ENCODE measurements at places on chromosomes 6 and 20.

- DNase-seq: no peak
Observed at GRCh38 chr6:108587258-108588059, 26.7 kb downstream of the FOXO3 start.

DNA sequence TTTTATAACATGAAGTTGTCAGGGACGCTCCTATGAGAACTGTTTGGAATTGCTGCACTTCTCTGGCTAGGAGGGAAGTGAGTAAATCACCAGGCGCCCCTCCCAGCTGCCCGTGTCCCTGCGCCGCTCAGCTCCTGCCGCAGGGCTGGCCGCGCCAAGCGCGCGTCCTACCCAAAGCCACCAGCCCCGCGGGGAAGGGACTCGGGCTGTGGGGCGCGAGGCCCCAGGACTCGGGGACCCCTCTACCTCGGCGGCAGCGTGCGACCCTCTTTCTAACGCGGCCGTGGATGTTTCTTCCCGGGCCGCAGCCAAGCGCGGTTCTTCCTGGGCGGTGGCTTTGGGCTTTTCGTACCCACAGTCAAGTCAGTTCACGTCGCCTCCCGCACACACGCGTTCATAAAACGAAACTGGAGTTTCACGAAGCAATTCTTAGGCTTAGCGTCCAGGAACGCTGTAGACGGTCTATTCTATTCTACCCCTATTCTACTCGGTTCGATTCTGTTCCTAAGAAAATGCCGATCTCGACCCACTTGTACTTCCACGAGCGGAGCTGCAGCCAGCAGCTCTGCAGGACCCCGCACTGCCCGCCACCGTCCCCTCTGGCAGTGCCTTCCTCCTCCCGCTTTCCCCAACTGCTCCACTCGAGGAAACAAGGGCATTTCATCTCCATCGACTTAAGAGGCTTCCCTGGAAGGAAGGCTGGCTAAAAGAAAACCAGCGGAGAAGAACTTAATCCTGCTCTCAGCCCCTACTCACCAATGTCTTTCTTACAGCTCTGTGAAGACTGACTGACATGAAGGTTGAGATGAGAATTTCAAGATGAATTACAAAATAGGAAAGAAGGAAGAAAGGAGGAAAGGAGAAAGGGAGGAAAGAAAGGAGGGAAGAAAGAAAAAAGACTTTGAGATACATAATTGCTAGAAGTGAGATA is 15.4 kb downstream of the FOXC1 start:
- no peak for DNase-seq

GRCh38 chr6:422433-423054 is 31.0 kb downstream of the IRF4 start:
- no peak for DNase-seq

DNA sequence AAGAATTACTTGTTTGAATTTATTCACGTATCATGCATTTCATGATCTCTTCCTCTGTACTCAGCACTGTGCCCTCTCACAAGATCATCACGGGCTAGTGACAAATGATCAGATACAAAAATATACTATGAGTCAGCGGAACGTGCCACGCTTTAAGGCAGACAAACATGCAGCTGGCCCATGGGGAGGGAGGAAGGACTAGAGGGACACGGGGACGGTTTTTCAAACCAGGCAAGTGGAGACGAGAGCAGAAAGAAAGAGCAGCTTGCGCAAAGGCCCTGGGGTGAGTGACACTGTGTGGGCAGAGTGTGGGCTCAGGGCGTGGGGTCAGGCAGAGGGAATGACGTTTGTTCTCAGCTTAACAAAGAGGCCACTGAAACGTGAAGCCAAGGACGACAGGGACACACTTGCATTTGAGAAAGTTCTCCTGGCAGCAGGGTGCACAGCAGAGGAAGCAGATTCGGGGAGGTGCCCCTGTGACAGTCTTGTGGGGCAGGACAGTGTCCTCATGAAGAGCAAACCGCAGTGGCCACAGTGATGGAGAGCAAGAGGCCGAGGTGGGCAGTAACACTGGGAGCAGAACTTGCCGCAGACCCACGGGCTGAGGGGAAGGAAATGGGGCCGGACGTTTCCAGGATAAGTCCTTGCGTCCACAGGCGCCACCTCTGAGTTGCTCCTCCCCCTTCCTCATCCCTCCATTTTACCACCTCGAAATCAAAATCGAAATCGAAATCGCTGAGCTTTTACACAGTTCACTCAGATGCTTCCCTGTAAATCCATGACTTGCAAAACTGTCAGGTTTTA is 6.9 kb upstream of the RPS6KA2 start:
- DNase-seq: no peak

Data from dorsolateral prefrontal cortex (tissue), 122 donors.